MCF 10A (cell line): ENCODE measurements at places on chromosomes 12 and 14. TPM values are rescaled to one million over a fixed set of nuclear protein-coding genes. Genes with fewer than 3 reads are reported as not detected.

- H3K27me3 ChIP-seq: no peaks in the 10 kb centered on the region
- no peaks in the 10 kb centered on the region for H3K4me1 ChIP-seq
- H3K4me3 ChIP-seq: no peak overlapping the region
Observed at GRCh38 chr12:113103756-113104450, 31.7 kb downstream of the RASAL1 start.

DNA sequence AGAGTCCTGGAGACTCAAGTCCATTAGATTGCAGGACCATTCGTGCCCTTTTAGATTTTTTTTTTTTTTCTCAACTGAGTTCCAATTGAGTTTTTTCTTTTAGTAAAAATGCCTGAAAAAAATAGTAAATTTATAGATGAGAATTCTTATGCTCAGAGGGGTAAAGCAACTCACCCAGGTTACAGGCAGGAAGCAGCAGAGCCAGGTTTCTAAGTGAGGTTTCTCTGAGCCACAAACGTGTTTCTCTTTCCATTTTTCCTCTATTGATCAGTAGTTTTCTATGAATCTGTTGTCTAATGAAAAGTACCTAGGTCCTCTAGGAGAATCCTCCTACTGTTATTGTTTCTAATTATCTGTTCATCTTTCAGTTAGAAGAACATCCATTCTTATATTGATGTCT is 66.4 kb upstream of the C12orf71 start:
- H3K27me3 ChIP-seq: no peaks in the 10 kb centered on the region
- no peaks in the 10 kb centered on the region for H3K36me3 ChIP-seq
- no peak for DNase-seq
- H3K4me3 ChIP-seq: no peak overlapping the region
- H3K27ac ChIP-seq: no peak overlapping the region
- H3K4me1 ChIP-seq: no peaks in the 10 kb centered on the region

GRCh38 chr12:20006871-20007730 is 361.2 kb upstream of the PDE3A start:
- no peaks in the 10 kb centered on the region for H3K27me3 ChIP-seq
- no peak for DNase-seq
- H3K4me3 ChIP-seq: no peak overlapping the region
- H3K27ac ChIP-seq: no peak overlapping the region
- no peaks in the 10 kb centered on the region for H3K4me1 ChIP-seq
- H3K36me3 ChIP-seq: no peaks in the 10 kb centered on the region

Gene DBX2
- total RNA-seq: not detected in 2 replicates
